Nucleus accumbens (tissue), 56 donors: ENCODE measurements at places on chromosomes 1 and 21.
A peak's percentile ranks its signal among the peaks of the same experiment; 100 is the strongest.

DNA sequence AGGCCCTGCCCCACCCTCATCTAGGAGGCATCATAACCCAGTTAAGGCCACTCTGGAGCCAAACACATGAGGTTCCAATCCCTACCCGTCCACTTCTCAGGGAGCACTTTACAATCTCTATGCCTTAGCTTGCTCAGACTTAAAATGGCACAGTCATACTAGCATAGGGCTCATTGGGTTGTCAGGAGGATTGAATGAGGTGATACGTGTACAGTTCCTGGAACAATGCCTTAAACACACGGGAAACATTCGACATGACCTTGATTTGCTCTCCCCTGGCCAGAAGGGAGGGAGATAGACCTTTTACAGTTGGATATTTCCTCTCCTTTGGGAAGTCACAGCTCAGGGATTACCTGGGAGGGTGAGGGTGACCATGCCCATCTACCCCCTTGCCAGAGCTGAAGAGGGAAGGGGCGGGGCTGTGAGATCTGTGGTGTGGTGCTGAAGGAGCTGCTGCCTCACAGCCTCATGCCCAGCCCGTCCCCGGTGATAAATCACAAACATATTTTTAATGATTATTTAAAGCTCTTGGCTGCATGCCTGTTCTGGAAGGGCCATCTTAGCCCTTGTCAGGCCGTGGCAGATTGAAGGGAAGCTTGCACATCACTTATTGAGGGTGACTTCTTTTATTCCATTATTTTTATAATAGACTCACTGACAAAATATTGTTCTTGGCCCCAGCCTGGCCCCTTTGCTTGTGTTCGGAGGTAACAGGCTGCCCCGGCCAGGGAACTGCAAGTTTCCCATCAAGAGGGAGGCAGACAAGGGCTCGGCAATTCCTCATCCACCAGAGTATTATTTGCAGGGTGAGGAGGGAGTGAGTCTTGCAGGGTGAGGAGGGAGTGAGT lies 83.4 kb downstream of the FOXD2 start:
- DNase-seq, result no peak

DNA sequence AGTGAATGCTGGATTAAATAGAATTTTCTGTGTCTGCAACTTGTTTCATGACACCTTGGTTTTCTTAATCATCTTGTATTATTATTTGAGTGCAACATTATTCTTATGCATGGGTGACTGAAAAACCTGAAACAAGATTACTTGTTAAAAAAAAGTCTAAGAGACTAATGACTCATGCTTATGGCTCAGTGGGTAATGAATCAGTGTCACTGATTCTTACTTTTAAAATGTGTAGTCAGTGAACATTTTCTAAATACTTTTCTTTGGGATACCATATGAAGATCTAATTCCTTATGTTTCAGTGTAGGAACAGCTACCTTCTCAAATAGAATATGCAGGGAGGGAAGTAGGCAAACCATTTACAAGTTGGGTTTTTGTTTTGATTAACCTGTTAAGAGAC lies 65.5 kb downstream of the PRKAA2 start:
- no peak for DNase-seq

GRCh38 chr1:215807911-215808436 lies 240.9 kb downstream of the KCTD3 start:
- DNase-seq, result no peak

- no peak for DNase-seq
These were observed 9.9 kb upstream of the NDC1 start for GRCh38 chr1:53847980-53848379.

DNA sequence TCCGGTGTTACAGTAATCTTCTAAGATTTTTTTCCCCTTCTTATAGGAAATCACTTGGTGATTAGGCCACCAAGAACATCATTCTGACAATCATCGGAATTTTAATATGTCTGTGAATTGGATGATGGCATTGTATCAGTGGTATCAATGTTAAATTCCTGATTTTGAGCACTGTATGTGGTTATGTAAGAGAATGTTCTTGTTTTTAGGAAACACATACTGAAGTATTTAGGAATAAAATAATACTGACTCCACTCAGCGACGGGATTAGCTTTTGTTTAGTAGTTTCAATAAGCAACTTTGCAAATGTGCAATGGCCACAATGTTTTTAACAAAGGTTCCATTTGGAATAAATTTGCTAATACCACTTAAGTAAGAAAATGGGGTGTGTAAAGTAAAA lies 30.6 kb downstream of the COL6A1 start:
- DNase-seq, result no peak

DNA sequence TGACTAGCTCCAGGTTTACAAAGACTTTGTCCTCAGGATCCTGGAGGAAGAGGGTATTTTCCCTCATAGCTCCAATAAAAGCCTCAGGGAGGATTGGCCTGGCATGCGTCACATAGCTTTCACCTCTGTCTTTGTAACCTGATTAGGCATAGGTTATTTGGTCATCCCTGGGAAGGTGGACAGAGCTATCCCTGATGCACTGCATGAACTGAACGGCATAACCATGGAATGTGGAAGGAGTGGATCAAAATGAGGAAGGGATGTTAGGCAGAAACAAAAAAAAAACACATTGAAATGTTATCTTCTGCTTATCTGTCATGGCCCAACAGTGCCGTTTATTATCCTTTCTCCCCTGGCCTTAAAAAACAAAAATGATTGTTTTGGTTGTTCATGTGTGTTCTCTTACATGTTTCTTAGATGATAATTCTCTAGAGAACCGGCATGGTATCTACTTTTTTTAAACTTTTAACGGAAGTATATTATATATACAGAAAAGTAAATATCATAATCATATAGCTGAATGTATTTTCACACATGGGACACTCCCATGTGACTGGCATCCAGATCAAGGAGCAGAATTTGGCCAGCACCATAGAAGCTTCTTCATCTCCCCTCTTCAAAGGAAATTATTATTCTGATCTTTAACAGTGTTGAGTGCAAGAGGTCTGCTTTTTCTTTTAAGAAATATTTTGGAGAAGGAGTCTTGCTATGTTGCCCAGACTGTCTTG lies 85.3 kb downstream of the RPS6KC1 start:
- DNase-seq, result no peak

DNA sequence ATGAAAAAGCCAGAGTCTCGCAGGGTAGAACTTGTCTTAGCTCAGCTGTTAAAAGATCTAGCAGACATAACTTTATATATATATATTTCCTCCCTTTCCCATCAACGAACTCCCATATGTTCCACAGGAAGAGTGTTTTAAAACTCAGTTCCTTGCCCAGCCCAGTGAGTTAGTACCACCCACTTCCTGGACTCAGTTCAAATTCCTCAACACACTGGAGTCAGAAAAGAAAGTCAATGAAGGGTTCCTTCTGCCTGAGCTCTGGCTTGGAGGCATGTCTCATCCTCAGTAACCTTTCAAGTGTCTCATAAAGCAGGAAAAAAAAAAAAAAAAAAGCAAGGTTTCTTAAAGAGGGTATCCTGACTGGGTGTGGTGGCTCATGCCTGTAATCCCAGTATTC lies 15.6 kb downstream of the TPM3 start:
- DNase-seq, result no peak

DNA sequence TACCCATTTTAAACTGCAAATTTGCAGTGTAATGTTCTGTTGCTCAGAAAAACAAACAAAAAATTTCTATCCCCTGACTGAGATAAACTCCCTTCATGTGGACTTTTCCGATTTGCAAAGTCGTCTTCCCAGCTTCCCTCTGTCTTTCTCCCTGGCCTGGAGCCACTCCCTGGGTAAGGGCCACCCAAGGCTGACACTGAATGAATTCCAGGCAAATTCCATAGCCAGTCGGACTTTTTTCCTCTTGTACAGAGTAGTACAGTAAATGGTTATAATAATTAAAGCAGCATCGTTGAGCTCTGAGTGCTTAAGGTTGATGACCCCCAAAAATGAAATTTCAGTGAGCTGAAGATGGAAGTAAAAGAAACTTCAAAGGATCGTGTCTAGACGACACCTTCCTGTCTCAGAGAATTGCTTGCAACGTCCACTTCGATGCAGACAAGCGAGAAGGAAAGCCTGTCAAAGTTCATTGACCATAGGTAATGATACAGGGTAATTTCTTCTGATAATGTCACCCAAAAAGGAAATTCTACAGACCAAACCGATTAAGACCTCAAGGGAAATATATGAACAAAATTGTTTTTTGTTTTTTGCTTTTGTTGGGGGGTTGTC lies 33.6 kb upstream of the LHX8 start:
- DNase-seq, result no peak

DNA sequence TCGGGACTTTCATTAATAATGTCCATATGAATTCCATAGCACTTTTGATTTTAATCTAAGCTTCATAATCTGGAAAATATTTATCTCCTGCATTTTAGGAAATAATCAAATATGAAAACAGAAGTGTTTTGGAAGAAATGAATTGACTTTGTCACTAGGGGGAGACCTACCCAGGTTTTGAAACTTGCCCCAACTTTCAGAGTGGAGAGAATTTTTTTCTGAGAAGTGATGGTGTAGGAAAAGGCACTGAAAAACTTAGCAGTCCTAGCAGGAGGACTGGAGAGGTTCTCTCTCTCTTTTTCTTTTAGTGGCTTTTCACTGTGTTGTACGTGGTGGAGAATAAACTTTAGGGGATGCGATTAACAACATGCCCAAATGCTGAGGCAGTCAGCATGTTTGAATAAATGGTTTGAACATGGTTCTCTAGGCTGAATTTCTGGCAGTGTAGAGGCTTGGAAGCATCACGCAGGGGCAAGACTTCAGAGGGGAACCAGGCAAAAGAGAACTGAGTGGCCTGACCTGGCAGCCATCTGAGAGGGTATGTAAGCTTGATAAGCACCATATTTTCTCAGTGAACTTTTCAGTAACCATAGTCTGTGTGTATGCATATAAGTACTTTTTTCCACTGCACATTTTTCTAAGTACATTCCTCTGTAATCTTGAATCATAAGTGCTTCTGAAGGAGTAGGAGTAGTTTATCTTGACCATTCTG lies 68.3 kb upstream of the NEK7 start:
- DNase-seq, result no peak

- DNase-seq, result no peak
These were observed 109.9 kb upstream of the CXADR start for GRCh38 chr21:17402937-17403336.

- no peak for DNase-seq
These were observed 72.8 kb upstream of the HSD17B7 start for GRCh38 chr1:162717548-162718184.

DNA sequence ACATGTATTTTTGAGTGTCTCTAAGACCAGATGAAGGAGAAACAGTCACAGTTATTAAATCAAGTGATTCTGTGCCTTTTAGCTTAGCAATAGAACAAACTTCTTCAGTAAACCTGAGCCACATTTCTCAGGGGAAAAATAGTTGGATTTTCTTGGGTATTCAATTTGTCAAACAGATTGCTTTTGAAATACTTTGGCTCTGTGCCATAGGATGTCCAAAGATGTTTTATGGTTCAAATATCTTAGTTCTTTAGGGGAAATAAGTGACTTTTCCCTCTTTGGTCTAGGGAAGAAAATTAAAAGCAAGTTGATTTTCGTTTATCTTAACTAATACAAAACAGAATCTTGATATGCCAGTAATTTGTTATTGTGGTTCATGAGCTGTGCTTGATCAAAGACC lies 125.9 kb downstream of the ATP5PO start:
- no peak for DNase-seq

GRCh38 chr1:24111996-24112779 lies at the start of gene MYOM3:
Gene MYOM3 (minus strand): TSS chr1:24112135. CDS start chr1:24108636, 3,499 bp downstream.
- DNase-seq, result peak; percentile 33

- no peak for DNase-seq
These were observed 48.4 kb downstream of the CCN1 start for GRCh38 chr1:85628791-85629531.
